ENCODE measurements at places on chromosomes 12 and 14. TPM values are rescaled to one million over a fixed set of nuclear protein-coding genes. Genes with fewer than 3 reads are reported as not detected.

OR4E1 gene
- not detected for total RNA-seq

DNA sequence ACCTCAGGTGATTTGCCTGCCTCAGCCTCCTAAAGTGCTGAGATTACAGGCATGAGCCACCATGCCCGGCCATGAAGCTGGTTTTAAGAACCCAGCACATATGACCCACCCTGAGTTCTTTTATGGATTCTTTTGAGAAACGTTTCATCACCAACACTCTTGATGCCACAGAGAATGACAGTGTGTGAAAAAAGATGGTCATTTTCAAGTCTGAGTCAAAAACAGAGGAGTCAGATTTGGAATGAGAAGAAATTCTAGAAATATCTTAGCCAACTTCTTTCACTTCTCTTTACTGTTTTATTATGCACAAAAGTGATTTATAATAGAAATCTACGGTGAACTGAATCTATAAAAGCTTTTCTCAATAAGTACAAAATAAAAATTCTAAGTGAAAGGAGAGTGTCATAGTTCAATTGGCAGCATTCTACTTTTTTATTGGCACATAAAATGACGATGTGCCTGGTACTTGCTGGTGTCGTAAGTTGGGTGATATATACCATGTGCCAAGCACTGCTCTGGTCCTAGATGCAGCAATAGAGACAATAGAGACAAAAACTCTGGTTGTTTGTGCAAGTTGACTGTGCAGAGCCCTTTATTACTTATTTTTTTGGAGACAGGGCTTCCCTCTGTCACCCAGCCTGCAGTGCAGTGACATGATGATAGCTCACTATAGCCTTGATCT is 33.9 kb downstream of the CCDC177 start:
- no peaks in the 10 kb centered on the region for H3K27me3 ChIP-seq
- no peaks in the 10 kb centered on the region for H3K36me3 ChIP-seq
- no peak overlapping the region for H3K27ac ChIP-seq
- no peak overlapping the region for H3K4me3 ChIP-seq
- H3K4me1 ChIP-seq = no peaks in the 10 kb centered on the region

- no peaks in the 10 kb centered on the region for H3K27me3 ChIP-seq
- DNase-seq = no peak
- no peak overlapping the region for H3K27ac ChIP-seq
- no peaks in the 10 kb centered on the region for H3K4me1 ChIP-seq
Measured at GRCh38 chr12:131045705-131046460, 92.2 kb downstream of the ADGRD1 start.

DNA sequence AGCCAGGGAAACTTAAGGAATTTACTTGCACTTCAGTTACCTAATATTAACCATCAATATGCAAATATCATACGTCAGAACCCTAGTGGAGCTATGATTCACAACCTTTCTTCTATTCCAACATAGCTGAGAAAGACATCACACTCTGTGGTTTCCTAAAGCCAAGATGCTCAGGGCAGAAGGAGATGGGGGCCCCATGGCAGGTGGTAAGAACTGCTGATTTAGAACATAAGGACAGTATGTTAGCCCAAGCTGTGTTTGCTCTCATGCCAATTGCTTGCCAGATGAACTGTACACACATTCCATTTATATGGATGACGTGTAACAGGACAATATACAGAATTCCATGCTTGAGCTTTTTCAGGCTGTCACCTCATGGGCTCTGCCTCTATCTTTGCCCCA is 34.6 kb downstream of the HECTD4 start:
- no peaks in the 10 kb centered on the region for H3K36me3 ChIP-seq
- H3K27ac ChIP-seq = no peak overlapping the region
- no peaks in the 10 kb centered on the region for H3K4me1 ChIP-seq
- H3K4me3 ChIP-seq = no peak overlapping the region
- DNase-seq = no peak

DNA sequence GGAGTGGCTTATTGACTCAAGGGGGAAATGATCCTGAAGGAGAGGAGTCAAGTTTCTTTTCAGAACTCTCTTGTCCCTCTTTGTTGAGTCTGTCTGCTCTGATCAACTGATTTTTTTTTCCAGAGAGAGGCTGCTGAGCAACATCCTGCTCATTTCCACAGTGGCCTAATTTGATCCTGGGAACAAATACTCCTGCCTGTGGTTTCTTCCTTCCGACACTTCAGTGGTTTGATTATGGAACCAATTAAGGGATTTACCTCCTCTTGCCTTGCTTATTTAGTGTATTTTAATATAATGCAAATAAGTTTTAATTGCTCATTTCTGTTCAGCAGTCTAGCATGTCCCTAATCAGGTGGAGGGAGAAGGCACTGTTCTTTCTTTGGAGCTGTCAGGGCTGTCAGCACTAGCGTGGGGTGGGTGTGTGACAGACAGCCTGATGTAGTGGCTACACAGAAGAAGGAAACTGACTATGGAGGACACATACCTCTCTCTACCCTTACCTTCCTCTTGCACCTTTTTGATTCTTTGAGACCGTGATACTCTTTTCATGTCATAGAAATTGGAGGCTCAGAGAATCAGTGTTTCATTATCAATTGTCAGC is 344.9 kb upstream of the STXBP6 start:
- H3K4me1 ChIP-seq = peaks cover 3% of the 10 kb centered on the region
- no peak overlapping the region for H3K27ac ChIP-seq
- no peaks in the 10 kb centered on the region for H3K36me3 ChIP-seq
- H3K27me3 ChIP-seq = no peaks in the 10 kb centered on the region
- DNase-seq = no peak
